Cardiac muscle cell (in vitro differentiated cells and primary cell): ENCODE measurements at places on chromosomes 6 and 20. TPM values are rescaled to one million over a fixed set of nuclear protein-coding genes. Genes with fewer than 3 reads are reported as not detected.

DNA sequence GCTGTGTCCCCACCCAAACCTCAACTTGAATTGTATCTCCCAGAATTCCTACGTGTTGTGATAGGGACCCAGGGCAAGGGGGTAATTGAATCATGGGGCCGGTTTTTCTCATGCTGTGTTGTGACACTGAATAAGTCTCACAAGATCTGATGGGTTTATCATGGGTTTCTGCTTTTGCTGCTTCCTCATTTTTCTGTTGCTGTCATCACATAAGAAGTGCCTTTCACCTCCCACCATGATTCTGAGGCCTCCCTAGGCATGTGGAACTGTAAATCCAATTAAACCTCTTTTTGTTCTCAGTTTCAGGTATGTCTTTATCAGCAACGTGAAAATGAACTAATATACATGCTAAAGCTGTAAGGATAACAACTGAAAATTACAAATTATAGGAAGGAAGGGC is 88.3 kb downstream of the CDYL start:
- H3K4me1 ChIP-seq = peaks cover 6% of the 10 kb centered on the region
- no peak overlapping the region for H3K27ac ChIP-seq
- H3K4me3 ChIP-seq = no peak overlapping the region
- no peak for DNase-seq

GRCh38 chr6:27672113-27672799 is 199.4 kb upstream of the ZNF184 start:
- peak overlapping the region; percentile 60 for H3K27ac ChIP-seq
- peaks cover 74% of the 10 kb centered on the region for H3K27me3 ChIP-seq
- peak; percentile 62 for DNase-seq
- peak overlapping the region; percentile 68 for H3K4me3 ChIP-seq
- H3K36me3 ChIP-seq = no peaks in the 10 kb centered on the region

DNA sequence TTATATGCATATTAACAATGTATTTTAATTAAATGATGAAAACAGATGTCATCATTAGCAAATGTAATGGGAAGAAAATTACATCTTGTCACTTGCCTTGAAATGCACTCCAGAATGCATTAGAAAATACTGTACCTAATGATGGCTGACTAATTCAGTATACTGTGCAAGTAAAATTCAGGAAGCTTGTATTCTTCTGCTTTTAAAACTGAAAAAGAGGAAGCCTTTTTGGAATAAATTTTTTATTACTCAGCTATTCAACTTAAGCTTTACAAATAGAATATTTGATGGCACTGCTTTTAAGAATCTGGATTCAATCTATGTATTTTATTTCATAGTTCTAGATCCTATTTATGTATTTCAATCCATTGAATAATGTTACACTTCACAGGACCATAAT is 195.5 kb downstream of the RIMS1 start:
- H3K4me3 ChIP-seq = no peak overlapping the region
- H3K4me1 ChIP-seq = peaks cover 10% of the 10 kb centered on the region
- DNase-seq = no peak
- no peaks in the 10 kb centered on the region for H3K36me3 ChIP-seq

ZNF311 gene
- 1.3 and 1.8 TPM in 2 replicates for total RNA-seq

DNA sequence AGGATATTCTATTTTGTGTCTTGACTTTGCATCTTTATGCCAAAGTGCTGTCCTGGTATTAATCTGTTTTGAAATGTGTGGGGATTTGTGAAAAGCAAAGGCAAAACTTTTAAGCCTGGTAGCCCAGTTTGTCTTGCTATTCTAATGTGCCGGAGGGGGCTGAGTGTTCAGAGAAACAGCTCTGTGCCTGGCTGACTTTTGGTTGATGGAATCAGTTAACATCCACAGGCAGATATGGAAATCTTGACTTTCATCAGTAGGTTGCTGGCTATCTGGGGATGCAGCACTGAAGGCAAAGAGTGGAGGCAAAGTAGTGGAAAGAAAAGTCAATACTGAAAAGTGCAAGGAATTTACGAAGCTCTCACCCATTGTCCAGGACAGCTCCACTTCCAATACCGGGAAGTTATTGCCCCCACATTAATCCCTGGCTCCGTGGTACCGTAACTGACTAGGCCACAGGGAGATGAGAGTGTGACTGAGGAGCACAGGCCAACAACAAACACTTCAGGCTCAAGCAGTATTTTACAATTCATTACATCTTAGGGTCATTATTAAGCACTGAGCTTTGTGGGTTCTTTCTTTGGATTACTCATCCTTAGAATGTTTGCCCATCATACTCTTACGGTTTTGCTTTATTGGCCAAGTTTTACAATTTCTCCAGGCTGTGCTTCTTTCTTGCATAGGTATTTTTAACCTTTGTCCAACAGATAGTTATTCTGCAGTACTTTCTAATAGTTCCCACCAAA is 164.6 kb downstream of the MTFR2 start:
- no peaks in the 10 kb centered on the region for H3K4me1 ChIP-seq
- no peaks in the 10 kb centered on the region for H3K36me3 ChIP-seq
- H3K27ac ChIP-seq = no peak overlapping the region

GRCh38 chr6:150152891-150153876 is 10.3 kb downstream of the PPP1R14C start:
- H3K36me3 ChIP-seq = no peaks in the 10 kb centered on the region
- H3K4me3 ChIP-seq = no peak overlapping the region
- peaks cover 57% of the 10 kb centered on the region for H3K4me1 ChIP-seq
- peak overlapping the region; percentile 59 for H3K27ac ChIP-seq
- H3K27me3 ChIP-seq = no peaks in the 10 kb centered on the region
- DNase-seq = no peak

- no peak overlapping the region for H3K4me3 ChIP-seq
- no peaks in the 10 kb centered on the region for H3K4me1 ChIP-seq
- H3K36me3 ChIP-seq = no peaks in the 10 kb centered on the region
- no peak overlapping the region for H3K27ac ChIP-seq
- no peaks in the 10 kb centered on the region for H3K27me3 ChIP-seq
Measured at GRCh38 chr20:11260611-11261010, 586.8 kb upstream of the JAG1 start.

UBE2C gene
- 35.4 and 267 TPM in 2 replicates for total RNA-seq

POLR3F gene
- 9.7 and 12.6 TPM in 2 replicates for total RNA-seq

BFSP1 gene
- total RNA-seq = 3.2 and 7.1 TPM in 2 replicates

VIP gene
- not detected in 2 replicates for total RNA-seq

C20orf202 gene
- total RNA-seq = 0.14 and 0.83 TPM in 2 replicates

C20orf204 gene
- total RNA-seq = 0.88 and 2.2 TPM in 2 replicates

GUCA1A gene
- 0.25 and 0.63 TPM in 2 replicates for total RNA-seq

GRCh38 chr6:152423216-152424103 is 213.7 kb downstream of the SYNE1 start:
- H3K36me3 ChIP-seq = no peaks in the 10 kb centered on the region
- no peak for DNase-seq
- H3K27ac ChIP-seq = no peak overlapping the region
- H3K27me3 ChIP-seq = no peaks in the 10 kb centered on the region

DNA sequence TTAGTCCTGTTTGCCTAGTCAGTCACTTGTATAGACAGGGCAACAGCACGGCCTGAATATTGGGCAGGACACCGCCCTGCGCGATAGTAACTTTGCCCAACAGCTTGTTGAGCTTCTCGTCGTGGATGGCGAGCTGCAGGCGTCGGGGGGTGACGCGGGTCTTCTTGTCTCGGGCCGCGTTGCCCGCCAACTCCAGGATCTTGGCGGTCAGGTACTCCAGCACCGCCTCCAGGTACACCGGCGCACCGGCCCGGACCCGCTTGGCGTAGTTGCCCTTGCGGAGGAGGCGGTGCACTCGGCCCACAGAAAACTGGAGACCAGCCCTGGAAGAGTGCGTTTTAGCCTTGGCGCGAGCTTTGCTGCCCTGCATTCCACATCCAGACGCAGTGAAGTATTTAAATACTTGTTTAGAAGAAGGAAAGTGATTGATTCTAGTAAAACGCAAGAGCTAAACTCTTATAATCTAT is 92.8 kb upstream of the BTN3A2 start:
- DNase-seq = peak; percentile 67
- H3K27ac ChIP-seq = peak overlapping the region; percentile 86
- H3K27me3 ChIP-seq = no peaks in the 10 kb centered on the region
- H3K4me3 ChIP-seq = peak overlapping the region; percentile 32

DNA sequence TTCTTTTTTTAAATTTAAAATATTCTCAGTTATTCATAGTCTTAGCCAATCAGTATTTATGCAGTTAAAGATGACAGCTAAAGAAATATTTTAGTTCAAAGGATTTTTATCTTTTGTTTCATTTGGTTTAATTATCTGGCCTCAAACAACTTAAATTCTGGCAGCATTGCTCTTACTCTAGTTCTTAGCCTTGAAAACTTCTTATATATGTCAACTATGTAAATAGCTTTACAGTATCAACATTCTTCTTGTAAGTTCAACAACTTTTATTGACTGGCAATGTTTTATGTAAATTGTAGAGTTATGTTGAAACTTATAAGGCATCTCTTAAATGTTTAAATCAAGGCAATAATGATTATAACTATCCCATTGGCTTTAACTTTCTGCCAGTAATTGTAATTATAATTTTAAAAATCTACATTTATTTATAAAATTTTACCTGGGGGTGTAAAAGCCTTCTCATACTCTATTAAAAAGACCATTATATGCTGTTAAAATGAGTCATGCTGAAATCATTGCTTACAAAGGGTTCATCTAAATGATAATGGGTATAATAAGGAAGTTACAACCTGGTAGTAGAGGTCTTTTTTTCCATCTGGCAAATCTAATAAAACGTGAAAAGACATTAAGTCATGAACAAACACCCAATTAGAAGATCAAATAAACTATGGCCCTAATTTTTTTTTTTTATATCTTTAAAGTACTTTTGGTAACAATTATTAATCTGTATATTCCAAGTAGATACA is 45.8 kb upstream of the FAM184A start:
- H3K27ac ChIP-seq = no peak overlapping the region
- no peak overlapping the region for H3K4me3 ChIP-seq
- no peaks in the 10 kb centered on the region for H3K4me1 ChIP-seq
- no peaks in the 10 kb centered on the region for H3K27me3 ChIP-seq
- DNase-seq = no peak

GRCh38 chr6:125544819-125545218 is 204.6 kb upstream of the HEY2 start:
- H3K36me3 ChIP-seq = no peaks in the 10 kb centered on the region
- peaks cover 4% of the 10 kb centered on the region for H3K4me1 ChIP-seq
- no peak overlapping the region for H3K27ac ChIP-seq
- no peaks in the 10 kb centered on the region for H3K27me3 ChIP-seq
- no peak overlapping the region for H3K4me3 ChIP-seq

DNA sequence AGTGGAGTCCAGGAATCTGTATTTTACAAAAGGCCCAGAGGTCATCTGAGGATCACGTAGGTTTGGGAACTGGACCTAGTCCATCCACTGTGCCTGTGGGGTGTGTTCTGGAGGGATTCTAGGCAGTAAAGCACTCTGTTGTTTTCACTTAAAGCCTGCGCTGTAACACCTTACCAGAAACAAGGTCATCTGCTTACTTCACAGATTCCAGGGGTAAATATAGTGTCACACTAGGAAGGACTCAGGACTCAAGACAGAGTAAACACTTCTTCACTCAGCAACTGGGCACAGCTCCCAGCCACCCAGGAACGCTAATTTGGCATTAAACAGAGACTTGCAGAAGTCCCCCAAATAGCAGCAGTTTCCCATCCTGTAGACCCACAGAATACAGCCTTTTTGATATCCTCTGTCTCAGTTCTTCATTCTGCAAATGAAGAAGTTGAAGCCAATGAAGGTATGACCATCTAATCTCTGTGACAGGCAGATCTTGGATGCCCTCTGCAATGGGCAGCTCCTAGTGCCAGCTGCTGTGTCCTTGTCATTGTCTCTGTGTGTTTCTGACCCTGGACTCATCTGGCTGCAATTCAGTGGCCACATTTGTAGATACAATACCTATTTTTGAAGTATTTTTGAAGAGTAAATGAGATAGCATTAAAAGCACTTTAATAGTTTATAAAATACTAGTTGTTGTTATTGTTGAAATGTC is 129.1 kb downstream of the SLC24A3 start:
- no peak for DNase-seq
- H3K4me1 ChIP-seq = peaks cover 5% of the 10 kb centered on the region
- no peak overlapping the region for H3K27ac ChIP-seq
- H3K36me3 ChIP-seq = no peaks in the 10 kb centered on the region

AKAP12 gene
- total RNA-seq = 44.4 and 84.9 TPM in 2 replicates

DNA sequence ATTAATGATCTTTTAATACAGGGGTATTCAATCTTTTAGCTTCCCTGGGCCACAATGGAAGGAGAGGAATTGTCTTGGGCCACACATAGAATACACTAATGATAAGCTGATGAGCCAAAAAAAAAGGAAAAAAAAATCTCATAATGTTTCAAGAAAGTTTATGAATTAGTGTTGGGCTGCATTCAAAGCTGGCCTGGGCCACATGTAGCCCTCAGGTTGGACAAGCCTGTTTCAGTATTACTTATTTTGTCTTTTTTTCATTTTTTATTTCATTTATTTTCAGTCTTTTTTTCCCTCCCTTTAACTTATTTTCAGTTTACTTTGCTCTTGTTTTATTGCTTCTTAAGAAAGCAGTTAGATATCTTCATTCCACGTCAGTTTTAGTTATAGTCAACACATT is 2171.8 kb upstream of the DEFB115 start:
- no peak for DNase-seq
- H3K4me1 ChIP-seq = no peaks in the 10 kb centered on the region
- H3K27me3 ChIP-seq = no peaks in the 10 kb centered on the region
- no peaks in the 10 kb centered on the region for H3K36me3 ChIP-seq

- no peaks in the 10 kb centered on the region for H3K27me3 ChIP-seq
- peak; percentile 54 for DNase-seq
- H3K36me3 ChIP-seq = no peaks in the 10 kb centered on the region
- no peak overlapping the region for H3K4me3 ChIP-seq
- H3K27ac ChIP-seq = peak overlapping the region; percentile 65
Measured at GRCh38 chr6:15389084-15389764, 143.4 kb downstream of the JARID2 start.

DNA sequence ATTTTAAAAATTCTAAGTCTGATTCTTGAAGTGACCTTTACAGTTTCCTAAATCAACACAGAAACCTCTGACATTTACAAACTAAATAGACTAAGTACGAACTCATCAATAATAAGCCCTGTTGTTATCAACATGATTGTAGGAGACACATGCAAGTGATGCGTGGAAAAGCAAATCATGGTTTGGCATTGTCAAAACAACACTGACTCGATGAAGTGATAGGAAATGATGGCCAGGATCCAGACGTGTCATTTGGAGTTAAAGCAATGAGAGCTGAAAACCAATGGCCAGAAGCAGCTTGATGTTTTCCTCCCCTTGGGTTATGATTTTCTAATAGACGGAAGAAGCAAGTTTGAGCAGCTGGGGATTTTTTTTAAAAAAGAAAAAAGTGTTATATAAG is 117.4 kb upstream of the FAM184A start:
- no peaks in the 10 kb centered on the region for H3K27me3 ChIP-seq
- H3K36me3 ChIP-seq = peaks cover 17% of the 10 kb centered on the region
- H3K27ac ChIP-seq = no peak overlapping the region
- H3K4me3 ChIP-seq = no peak overlapping the region
- H3K4me1 ChIP-seq = peaks cover 9% of the 10 kb centered on the region
- no peak for DNase-seq

DNA sequence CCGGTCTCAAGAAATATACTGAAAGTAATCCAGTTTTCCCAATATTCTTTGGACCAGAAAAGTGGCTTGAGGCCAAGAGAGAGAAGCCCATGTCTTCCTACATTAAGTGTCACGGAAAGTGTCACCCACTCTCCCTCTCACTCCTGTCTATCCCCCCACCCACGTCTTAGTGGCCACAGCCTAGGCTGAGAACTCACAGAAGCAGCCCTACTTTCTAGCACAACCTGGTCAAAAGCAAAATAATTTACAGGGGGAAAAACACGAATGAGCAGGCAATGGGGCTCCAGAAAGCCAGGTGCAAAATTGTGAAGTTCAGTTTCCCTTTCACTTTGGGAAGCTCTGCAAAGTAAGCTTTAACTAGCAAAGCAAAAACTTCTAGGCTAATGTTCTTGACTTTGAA is 118.0 kb downstream of the OPRM1 start:
- H3K27ac ChIP-seq = no peak overlapping the region
- no peak overlapping the region for H3K4me3 ChIP-seq
- DNase-seq = no peak
- no peaks in the 10 kb centered on the region for H3K36me3 ChIP-seq
- H3K27me3 ChIP-seq = no peaks in the 10 kb centered on the region
